ENCODE measurements at places on chromosomes 7 and 10.

- peak; percentile 88 for DNase-seq
Measured at GRCh38 chr7:72805526-72806494, 22.2 kb downstream of the TYW1B start.

DNA sequence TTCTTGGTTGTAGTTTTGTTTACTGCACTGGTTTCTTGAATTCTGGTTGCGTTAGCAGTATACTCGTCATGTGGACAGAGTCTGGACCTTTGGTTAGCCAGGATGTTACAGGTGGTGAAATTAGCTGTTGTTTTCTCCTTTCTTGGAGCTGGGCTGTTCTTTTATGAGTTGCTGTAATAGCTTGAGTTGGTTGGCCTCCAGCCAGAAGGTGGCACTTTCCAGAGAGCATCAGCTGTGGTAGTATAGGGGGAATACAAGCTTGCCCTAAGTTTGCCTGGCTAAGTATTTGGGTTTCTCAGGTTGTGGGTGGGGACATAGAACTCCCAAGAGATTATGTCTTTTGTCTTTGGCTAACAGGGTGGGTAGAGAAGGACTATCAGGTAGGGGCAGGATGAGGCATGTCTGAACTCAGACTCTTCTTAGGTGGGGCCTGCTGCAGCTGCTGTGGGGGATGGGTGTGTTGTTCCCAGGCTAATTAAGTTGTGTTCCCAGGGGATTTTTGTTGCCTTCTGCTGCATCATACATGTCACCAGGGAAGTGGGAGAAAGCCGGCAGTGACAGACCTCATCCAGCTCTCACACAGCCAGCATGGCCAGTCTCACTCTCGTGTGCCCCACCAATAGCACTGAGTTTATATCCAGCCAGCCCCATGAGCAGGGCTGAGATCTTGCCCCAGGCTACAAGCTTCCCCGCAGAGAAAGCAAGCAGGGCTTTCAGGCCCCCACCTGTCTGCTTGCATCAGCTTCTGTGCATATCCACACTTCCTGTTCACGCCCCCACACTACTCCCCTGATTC, 246.7 kb upstream of the TPK1 start:
- DNase-seq = no peak

DNA sequence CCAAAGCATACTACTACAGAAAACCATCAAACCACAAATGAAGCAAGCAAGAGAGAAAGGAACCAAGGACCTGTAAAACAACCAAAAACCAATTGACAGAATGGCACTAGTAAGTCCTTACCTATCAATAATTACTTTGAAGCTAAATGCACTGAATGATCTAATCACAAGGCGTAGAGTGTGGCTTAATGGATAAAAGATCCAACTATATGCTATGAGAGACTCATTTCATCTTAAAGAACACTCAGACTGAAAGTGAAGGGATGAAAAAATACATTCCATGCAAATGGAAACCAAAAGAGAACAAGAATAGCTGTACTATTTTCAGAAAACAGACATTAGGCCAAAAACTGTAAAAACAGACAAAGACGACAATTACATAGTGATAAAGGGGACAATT, 70.7 kb downstream of the CRPPA start:
- DNase-seq = no peak

DNA sequence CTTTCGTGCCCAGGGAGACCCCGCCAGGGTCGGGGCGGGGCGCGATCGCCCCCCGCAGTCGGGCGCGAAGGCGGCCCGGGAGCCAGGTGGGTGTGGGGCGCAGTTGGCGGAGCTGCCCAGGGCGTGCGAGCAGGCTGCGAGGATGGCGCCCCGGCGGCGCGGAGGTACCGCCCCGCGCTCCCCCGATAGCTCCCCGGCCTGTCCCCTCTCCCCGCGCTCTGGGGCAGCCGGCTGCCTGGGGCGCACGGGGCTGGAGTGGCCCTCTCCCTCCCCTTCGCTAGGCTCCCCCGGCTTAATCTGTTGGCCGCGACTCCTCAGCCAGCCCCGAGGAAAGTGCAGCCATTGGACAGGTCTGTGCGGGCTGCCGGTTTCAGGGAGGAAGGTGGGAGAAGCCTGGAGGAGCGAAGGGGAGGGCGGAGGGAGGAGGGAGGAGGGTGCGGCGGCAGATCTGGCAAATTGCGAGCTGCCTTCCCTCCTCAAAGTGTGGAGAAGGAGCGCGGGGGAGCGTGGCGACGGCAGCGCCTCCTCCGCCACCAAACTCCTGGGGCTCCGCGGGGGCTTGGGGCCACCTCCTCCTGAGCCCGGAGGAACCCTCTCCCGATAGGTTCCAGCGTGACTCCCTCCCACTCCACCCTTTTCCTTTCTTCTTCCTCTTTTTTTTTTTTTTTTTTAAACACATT, 361 bp upstream of the PLXDC2 start:
- peak; percentile 59 for DNase-seq

DNA sequence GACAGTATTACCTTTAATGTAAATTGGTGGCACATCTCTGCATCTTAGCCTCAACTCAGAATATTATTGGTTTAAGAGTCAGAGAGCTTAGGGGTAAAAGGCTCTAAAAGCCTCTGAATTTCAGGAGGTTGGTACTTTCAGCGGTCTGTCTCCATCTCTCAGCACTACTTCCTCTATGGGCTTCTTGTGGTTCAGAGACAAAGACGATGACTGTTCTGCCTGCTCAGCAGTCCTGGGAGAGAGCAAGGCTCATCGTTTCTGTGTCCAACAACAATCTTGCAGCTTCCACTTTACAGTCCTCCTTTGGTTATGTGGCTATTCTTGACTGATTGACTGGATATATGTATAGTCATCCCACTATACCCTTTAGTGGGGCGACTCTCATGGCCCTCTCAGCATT, 394.7 kb downstream of the AUTS2 start:
- no peak for DNase-seq

GRCh38 chr10:88456730-88457129, 126.4 kb downstream of the RNLS start:
- peak; percentile 61 for DNase-seq

GRCh38 chr10:133474665-133475424, 21.1 kb downstream of the SCART1 start:
- DNase-seq = no peak

GRCh38 chr10:17578603-17579002, 38.6 kb downstream of the HACD1 start:
- no peak for DNase-seq

DNA sequence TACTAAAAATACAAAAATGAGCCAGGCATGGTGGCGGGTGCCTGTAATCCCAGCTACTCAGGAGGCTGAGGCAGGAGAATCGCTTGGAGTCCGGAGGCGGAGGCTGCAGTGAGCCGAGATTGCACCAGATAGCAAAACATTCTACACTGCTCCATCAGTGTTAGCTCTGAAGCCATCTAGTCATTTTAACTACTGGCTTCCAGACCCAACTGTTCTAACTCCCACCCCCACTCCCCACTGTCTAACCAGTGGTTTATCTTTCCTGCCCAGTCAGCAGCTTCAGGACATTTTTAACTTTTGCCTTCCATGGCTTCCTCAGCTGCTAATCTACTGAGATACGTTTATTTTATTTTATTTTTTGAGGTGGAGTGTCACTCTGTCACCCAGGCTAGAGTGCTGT, 6.2 kb upstream of the FRAT1 start:
- DNase-seq = no peak

GRCh38 chr7:134355927-134356326, 39.2 kb upstream of the SLC35B4 start:
- no peak for DNase-seq

DNA sequence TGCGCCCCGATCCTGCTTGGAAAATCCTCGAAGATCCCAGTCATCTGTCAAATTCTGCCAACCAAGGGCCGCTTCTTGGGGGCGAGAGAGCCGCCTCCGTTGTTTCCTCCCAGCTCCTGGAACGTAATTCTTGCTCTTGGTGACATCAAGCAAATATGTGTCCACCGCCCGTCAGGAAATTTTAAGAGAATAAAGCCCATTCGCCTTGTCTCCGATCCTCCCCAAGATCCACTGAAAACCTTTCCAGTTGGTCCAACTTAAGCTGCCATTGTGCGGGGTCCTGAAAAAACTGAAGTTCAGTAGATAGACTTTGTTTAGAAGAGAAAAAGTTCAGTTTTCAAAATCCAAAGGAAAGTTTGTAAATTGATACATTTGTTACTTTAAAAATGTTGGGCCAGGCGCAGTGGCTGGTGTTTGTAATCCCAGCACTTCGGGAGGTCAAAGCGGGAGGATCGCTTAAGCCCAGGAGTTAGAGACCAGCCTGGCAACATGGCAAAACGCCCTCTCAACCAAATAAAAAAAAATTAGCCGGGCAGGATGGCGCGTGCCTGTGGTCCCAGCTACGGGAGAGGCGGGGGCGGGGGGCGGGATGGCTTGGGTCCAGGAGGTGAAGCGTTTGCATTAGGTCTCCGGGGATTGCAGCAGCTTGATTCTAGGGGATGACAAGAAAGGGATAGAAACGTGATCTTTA, 1.0 kb upstream of the ZNF800 start:
- DNase-seq = peak; percentile 39
